ENCODE measurements at places on chromosomes 2 and 18.

GRCh38 chr18:58526425-58527284 is 102.2 kb downstream of the ALPK2 start:
- DNase-seq = peak; percentile 90

- no peak for DNase-seq
Measured at GRCh38 chr2:8378016-8378810, 303.6 kb upstream of the ID2 start.

DNA sequence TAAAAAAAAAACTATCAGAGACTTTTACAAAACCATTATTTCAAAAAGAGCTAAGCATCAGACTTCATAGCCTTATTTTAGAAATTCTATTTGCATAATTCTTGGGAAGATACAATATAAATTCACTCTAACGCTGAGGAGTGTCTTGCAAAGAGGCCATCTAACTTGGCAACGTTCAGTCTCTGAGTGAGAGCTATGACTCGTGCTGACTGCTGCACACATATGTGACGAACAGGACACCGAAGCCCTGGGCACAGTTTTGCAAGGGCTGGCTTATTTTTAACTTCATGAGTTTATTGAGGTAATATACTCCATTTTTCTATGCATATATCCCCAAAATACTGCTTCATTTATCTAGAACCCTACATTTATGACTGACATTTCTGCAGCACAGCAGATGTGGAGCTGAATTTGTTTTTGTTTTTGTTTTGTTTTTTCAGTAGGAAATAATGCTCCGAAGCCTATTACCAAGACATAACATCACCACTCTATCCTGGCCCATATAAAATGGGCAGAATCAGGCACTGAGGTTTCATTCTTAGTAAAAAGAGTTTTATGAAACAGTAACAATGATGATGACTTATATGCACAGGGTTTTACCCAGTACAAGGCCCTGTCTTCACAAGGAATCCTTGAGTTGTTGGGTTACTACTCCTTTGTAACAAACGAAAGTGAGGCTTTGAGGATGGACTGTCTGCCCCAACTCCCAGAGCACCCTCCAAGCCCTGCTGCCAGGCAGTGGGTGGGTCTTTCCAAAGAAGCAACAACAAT is 68.3 kb downstream of the CRACDL start:
- peak; percentile 42 for DNase-seq

DNA sequence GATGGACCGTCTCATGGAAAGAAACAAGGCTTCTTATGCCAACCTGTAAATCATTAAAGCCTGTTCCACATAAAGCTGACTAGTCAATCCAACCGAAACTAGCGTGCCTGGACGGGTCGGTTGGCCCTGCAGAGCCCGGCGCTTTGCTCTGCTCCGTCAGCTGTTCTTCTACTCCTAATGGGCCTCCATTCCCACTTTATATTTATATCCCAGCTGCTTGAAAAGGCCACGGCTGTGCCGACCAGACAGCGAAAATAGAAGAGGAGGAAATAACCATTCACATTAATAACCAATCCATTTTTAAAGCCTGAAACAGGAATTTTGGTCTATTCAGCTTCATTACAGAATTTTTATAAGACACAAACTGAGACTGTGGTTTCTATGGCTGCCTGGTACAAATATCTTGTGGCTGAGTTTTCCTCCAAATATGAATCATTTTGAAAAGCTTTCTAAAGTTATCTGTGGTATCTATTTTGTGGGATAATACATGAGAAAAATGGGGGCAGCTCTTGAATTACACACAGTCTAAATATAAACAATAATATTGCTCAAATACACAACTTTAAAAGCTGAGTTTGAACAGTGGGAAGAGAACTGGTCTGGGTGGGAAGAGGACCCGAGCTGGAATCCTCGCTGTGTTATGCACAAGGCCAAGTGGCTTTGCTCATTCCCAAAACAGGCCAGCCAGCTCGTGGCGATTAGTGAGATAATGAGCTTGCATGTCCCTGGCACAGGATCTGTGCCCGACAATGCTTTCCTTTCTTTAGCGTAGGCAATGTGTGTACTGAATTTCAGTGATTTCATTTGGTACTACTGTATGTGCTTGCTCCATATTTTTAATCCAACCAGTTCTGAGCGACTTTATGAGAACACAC is 10.5 kb upstream of the FAM124B start:
- peak; percentile 80 for DNase-seq

DNA sequence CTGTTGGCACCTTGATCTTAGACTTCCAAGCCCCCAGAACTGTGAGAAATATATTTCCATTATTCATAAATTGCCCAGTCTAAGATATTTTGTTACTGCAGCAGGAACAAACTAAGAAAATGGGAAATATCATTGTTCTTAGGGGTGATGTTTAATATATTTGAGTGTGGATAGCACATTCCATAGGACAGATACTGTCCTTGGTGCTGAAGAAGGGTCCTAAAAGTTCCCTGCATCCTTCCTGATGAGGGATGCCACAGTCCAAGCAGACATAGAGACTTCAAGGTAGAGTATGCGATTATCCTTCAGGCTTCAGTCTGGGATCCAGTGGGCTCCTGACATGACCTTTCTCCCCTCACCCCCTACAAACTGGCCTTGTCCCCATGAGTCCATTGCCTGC is 689.0 kb downstream of the TDRD15 start:
- DNase-seq = no peak

DNA sequence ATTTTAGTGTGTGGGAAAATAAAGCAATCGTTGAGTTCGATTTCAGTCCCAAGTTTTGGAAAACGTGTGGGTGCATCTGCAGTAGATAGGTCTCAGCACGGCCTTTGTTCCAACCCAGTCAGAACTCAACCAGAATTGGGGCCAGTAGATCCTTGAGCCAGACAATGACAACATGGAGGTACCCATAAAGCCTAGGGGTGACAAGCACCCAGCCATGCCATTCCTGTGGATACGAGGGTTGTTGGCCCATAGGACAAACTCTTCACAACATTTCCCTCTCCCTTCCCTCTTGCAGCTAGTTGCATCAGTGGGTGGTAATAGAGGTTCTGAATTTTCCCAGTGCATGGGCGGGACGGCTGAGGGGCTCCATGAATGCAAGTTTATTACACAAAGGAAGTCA is 60.1 kb downstream of the ST3GAL5 start:
- DNase-seq = no peak

GRCh38 chr2:223734346-223734745 is 103.0 kb downstream of the AP1S3 start:
- DNase-seq = no peak

DNA sequence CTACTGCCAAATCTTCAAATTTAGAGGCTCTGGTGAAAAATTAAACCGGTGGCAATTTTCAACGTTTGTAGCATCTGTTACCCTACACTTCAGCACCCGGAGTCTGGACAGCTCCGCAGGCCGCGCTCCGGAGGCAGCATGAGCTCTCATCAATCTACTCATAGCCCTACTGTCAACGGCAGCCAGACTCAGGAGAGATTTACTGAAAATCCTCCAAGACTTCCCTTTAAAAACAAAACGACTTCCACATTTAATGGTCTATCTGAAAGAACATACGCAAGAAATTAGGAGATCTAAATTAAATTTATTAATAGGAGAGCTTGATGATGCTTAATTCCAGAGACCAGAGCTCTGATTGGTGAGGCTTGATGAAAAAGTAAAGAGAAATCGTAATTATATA is 970 bp upstream of the ADCYAP1 start:
- peak; percentile 58 for DNase-seq

DNA sequence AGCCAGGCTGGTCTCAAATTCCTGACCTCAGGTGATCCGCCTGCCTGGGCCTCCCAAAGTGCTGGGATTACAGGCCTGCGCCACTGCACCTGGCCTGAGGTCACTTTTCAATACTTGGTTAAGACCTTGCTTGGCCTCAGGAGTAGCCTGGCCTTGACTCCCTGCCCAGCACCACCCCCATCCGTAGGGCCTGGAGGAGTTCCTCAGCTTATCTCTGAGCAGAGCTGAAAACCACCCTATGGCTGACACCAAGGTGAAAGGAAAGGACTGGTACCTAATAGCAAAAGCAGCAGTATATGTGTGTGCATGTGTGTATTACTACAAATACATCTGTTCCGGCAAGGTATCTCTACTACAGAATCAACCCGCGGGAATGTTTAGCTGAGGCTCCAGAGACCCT is 56.0 kb downstream of the STEAP3 start:
- no peak for DNase-seq

DNA sequence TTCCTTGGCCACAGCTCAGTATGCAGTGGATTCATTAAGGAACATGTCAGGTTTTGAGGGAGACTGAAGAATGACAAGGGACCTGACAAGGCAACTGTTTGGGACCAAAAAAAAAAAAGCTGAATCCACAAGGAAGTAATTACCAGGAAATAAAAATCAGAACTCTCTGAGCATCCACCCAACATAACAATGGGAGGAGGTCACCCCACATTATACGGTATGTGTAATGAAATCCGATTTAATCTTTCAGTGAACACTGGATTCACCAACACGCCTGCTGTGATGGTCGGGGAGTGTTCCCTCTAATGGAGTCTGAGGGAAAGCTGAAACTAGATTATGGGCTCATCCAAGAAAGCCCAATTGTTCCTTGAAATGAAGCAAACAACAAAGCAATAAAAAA is 329.3 kb downstream of the ETAA1 start:
- no peak for DNase-seq

DNA sequence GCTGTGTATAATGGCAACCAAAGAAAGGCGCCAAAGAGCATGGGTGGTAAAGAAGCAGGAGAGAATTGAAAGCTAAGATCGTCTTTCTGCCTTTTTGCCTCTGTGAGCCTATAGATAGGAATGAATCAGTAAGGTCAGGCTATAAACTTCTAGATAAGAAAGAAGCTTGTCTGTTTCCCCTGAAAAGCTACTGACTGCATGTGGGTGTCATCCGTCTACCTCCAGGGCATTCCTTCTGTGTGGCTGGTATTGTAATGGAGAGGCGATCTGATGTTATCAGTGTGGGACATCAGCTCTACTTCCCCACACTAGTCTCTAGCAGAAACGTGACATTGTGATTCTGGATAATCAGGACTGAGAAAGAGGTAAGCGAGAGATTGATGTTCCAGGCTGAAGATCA is 63.4 kb upstream of the PLA2R1 start:
- DNase-seq = no peak

- no peak for DNase-seq
Measured at GRCh38 chr18:79151191-79151590, 82.0 kb downstream of the ATP9B start.

GRCh38 chr2:176114930-176115625 is 1.5 kb upstream of the HOXD10 start:
- no peak for DNase-seq

DNA sequence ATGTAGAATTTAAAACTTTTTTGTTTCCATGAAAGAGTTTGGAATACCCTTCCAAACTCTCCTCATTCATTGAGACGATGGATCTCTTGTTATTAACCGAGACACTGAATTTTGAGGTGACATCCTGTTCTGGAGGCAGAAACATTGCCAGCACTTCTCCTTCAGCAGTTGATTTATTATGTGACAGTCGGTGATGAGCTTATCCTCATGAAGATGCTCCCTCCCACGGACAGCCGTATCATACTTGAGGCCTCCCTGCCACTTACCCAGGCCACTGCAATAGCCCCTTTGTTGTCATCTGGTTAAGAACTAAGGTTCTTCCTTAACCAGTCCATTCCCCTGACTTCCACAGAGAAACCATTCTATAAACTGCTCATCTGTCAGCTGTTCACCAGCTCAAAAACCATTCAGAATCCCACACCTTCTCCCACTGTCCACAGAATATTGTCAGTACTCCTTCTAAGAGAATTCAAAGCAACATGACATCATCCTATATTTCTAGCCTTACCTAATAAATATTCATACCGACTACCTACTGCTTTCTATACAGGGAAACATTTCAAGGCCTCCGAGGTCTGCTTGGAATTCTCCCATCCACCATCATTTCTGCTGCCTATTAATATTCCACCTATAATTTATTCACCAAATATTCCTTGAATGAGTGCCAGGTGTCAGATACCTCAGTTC is 139.0 kb upstream of the TRIB2 start:
- DNase-seq = no peak

- DNase-seq = no peak
Measured at GRCh38 chr2:65605058-65605742, 172.8 kb upstream of the SPRED2 start.

- no peak for DNase-seq
Measured at GRCh38 chr2:104501342-104501741, 352.6 kb upstream of the POU3F3 start.

DNA sequence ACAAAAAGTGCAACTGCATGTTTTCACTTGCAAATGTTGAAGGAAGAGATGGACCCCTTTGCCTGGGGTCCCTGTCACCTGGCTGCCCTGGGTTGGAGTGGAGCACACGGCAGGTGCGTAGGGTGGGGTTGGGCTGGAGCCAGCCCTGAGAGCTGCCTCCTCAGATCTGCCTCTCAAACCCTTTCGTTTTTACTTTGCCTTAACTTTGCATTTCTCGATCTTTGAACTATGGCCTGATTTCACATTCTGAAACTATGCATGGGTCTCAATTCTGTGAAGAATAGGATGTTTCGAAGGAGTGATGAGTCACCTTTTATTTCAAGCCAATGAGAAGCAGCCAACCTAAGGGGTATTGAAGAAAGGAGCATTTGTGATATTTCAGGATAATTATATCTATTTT is 132.8 kb downstream of the ACOXL start:
- DNase-seq = no peak

DNA sequence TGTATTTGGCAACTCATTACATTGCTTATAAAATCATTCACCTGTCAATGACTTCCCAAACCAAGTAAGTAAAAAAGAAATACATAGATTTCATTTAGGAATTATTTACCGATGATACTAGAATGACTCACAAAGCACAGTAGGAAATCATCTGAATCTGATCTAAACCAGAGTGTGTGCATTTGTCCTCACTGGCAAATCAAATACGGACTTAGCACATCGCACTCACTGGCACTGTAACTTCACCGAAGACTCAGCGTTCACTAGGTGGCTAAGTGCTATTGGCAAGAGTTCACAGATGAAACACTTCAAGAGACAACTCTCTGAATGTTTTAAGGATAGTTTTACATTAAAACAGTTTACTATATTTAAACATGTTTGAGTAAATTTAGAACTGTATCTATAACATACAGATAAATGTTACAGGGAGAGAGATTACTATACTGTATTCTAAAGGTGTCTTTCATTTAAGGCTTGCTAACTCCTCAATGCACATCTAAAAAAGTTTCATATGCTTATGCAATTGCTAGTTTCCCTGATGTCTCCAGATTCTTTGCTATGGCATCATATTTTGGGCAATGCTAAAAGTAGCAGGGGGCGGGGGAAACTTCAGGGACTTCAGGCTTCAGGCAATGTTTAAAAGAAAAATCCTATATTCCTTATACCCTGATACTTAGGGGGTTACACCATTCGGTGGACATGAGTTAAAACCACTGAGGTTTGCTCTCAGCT is 48.8 kb downstream of the STK39 start:
- peak; percentile 64 for DNase-seq

- DNase-seq = peak; percentile 15
Measured at GRCh38 chr2:67872481-67872880, 190.3 kb downstream of the C1D start.

GRCh38 chr2:149741646-149742045 is 154.1 kb upstream of the MMADHC start:
- DNase-seq = no peak

DNA sequence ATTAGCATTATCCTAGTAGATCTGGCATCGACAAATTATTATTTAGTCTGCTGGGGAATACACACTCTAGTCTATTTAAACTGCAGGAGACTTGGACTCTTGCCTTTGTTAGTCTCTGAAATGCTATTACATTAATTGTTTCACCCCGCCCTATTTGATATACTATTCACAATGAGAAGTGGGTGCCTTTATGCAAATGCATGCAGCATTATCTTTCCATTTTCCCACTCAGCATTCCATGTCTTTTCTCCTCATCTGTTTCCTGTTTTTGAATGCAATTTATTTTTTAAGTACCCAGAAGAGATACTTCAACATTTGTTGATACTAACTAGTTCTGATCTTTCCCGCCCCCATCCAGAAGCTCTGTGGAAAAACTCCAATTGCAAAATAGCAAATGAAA is 395.3 kb upstream of the NXPH2 start:
- DNase-seq = no peak

All from ACHN (cell line).